Stimulated activated CD4-positive, alpha-beta T cell treated with anti-CD3 and anti-CD28 coated beads, TNF-alpha, amount 100 ng/mL, for 1 hour (primary cell): ENCODE measurements at places on chromosomes 3 and 15.

GRCh38 chr3:174596447-174596982, 262.6 kb upstream of the NAALADL2 start:
- DNase-seq: no peak

GRCh38 chr3:113546414-113546893, 14.1 kb downstream of the SIDT1 start:
- no peak for DNase-seq

DNA sequence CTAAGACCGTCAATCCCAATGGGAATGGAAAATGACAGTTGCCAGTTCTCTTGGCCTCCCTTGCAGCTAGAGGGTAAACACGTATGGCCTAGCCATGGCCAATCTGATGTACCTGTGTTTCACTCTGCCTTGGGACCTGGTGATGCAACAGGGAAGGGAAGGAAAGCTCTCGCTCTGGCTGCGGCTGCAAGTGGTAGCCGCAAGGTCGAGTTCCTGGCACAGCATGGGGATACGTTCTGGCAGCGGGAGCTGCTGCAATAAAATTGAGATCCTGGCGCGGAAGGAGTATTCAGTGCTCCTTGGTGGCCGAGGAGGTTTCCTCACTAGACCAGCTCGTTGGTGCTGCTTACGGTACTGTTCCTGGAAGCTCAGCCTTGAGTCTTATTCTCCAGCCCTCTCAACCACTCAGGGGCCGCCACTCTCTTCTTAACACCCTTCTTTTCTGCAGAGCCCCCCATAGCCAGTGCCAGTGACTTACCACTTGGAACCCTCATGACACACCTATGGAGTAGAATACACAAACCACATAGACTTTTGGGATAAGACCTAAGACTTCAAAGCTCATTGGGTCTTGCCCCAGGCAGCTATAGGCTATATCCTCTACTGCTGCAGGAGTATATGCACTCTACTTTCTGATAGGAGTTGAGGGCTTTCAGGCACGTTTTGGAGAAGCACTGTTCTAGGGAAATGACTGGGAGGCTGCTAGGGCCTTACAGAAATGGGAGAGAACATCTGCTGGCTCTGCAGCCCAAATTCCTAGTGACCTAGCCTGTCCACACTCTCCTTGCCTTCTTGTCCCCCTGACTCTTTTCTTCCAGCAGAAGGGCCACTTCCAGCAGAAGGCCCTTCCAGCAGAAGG, 2.7 kb downstream of the KY start:
- DNase-seq: no peak

DNA sequence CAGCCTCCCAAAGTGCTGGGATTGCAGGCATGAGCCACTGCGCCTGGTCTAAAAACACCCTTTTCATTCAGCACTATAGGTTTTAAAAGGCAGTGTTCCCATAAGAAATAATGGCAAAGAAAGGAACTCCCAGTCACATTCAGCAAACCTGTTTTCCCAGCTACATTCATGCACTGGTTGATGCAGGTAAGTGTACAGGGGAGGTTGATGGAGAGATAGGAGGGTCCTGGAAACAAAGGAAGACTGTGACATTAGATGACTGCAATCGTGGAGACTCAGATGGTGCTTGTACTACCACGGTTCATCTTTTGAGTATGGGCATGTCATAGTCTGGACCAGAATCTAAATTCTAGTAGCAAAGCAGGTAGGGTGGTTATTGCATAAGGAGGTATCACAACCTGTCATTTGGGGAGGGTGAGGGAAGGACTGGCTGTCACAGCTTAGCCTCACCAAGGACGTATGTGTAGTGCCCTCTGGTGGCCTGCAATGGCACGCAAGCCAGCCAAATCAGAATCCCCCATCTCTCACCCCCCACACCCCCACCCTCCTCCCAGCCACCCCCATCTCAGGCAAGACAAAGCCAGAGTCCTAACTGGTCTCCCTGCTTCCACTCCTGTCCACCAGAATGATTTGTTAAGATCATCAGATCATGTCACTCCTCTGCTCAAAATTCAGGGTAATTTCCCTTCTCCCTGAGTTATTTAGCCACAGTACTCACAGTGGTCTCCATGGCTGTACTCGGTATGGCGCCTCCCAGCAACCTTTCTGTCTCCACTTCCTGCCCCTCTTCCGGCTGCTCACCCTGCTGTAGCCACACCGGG, 28.8 kb upstream of the UBL7 start:
- DNase-seq: peak; percentile 26

DNA sequence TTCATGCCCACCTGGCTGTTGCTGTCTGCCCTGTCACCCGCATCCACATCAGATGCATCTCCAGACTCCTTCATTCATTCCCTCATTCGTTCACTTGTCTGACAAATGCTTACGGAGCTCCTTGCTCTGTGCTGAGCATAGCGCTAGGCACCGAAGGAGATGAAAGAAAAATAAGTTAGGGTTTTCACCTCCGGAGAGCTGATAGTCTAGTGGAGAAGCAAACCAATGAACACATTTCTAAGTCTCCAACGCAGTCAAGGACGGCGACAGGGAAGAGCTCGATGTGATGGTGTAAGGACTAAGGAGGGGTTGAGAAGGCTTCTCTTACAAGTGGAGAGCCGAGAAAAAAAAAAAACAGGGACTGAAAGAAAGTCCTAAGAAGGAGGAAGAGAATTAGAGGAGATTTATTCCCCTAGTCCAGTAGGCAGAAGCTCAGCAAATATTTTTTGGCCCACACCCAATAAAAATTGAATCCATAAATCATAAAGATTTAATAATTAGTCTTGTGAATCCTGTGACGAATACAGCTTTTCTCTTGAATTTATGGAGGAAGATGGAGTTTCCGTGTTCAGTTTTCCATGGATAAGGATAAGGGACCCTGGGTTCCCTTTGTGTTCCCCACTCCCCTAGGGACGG, 127.2 kb upstream of the DLG1 start:
- DNase-seq: no peak

DNA sequence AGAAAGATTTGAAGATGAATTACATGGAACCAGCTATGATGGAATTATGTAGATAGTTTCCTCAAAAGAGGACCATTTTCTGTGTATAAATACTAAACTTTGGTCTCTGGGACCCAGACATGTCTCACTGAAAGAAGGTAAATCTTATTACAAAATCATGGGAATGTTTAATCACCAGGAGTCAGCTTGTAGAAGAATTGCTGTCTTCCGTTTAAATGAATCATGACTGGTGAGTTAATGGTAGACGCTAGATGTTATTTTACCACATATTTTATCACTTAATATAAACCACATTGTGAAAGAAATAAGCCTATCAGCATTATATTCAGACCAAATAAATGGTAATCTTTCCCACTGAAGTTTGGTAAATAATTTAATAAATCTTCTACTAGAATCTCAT, 322.3 kb upstream of the SUCLG2 start:
- no peak for DNase-seq

DNA sequence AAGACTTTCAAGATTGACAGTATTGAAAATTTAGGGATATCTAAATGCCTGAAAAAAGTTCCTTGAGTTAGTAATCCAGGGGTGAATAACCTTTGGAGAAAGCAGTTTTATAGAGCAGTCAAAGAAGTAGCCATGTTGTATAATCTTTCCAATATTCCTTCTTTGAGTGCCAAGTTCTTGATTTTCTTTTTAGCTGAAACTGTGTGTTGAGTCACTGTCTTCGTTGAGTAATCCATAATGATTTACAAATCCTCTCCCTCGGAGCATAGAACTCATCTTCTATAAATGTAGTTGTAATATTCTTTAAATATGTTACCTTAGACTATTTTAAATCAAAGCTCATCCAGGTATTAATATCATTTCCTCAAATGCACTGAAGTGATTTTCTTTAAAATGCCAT, 135.2 kb downstream of the BBX start:
- no peak for DNase-seq

DNA sequence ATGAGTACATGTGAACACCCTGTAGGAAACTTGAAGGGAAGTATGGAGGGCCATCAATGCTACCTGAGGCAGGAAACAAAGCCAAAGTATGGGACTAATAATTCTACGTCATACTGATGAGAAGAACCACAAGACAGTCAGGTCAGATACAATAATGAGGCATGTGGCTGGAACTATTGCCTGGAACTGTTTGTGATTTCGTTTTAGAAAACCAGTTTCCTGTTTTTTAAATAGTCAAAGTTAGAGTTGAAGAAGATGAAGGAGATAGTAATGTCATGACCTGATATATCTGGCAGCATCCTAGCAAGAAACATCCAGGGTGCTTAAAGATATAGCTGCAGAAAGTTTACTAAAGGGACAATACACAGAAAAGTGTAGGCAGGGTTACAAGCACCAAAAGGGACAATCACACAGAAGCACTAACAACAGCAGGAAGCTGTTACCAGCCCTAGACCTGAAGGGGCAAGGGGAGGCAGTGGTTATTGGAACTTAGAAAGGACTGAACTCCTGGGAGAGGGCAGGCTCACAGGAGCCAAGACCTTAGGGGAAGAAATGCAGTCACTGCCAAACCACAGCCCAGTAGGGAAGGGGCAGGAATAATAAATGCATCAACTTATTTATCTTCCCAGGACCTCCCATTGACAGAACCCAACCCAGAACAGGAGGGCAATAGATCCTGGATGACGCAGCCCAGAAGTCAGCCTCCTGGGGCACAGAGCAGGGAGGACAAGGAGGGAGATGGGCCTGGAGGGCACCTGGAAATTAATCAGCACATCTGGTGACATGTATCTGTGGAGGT, 302.1 kb upstream of the STT3B start:
- no peak for DNase-seq

DNA sequence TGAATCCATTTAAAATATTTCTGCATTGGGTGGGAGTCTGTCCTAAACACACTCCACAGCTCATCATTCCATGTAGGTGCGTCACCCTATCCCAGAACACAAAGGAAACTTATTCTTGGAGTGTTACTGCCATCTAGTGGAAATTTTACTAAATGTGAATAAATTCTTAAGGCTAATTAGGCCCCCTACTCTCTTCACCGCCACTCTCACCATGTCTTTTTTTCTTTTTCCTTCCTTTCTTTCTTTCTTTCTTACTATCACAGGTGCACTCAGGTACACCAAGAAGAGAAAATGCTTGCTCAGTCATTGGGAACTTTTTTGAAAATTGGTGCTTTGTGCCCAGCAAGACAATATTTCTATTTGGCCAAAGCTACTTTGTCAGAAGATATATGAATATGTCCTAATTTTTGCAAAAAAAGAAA, 26.4 kb upstream of the ATP8B4 start:
- no peak for DNase-seq

DNA sequence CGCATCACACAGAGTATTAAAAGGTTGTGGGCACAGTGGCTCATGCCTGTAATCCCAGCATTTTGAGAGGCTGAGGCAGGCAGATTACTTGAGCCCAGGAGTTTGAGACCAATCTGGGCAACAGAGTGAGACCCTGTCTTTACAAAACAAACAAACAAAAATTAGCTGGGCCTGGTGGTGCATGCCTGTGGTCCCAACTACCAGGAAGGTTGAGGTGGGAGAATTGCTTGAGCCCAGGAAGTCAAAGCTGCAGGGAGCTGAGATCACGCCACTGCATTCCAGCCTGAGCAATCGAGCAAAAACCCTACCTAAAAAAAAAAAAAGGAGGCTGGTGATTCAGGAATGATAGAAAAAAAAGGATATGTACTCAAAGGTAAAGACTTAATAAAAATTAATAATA, 28.2 kb upstream of the ST6GAL1 start:
- DNase-seq: no peak

GRCh38 chr3:16066975-16067374, 107.5 kb upstream of the GALNT15 start:
- DNase-seq: no peak

DNA sequence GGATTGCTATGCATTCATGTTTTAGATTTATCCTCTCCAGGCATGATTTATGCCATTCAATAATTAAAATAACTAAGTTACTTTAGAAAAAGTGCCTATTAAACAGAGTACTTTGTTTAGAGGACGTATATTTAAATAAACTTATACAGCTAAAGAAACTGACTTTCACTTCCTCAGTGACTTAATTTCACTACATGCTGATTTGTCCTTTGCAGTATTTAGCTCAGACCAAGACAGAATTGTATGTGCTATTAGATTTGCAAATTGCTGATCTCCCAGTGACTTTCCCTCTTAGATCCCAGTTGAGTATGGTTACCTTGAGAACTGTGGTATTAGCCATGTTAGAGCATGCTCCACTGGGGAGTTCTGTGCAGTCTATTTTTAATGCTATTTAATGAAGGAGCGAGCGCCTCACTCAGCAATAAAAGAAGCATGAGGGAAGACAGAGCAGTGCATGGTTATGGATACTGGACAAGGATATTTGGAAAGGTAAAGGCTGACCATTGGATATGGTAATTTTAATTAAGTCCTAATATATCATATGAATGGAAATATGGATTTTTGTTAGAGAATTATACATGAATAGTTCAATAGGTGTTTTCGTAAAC, 2.7 kb downstream of the ARPP21 start:
- DNase-seq: no peak

GRCh38 chr3:60579734-60580133, 671.5 kb downstream of the FHIT start:
- DNase-seq: no peak

DNA sequence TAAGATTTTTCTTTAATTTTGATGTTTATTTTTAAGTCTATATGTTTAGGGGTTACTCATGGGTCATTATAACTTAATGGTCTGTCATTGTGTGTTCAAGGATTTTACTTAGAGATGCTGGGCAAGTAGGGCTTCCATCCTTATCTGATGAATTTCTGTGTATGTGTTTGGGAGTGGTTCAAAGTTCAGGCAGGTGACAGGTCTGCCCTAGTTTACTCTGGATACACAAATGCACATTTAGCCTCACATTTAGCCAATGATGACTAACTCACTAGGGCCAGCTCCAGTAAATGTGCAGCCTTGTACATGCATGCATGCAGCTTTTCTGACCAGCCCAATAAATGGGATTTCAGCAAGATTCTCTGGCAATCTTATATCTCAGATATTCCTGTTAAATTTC, 554.1 kb downstream of the SI start:
- DNase-seq: no peak

GRCh38 chr3:180633722-180634121, 31.8 kb downstream of the TTC14 start:
- no peak for DNase-seq

DNA sequence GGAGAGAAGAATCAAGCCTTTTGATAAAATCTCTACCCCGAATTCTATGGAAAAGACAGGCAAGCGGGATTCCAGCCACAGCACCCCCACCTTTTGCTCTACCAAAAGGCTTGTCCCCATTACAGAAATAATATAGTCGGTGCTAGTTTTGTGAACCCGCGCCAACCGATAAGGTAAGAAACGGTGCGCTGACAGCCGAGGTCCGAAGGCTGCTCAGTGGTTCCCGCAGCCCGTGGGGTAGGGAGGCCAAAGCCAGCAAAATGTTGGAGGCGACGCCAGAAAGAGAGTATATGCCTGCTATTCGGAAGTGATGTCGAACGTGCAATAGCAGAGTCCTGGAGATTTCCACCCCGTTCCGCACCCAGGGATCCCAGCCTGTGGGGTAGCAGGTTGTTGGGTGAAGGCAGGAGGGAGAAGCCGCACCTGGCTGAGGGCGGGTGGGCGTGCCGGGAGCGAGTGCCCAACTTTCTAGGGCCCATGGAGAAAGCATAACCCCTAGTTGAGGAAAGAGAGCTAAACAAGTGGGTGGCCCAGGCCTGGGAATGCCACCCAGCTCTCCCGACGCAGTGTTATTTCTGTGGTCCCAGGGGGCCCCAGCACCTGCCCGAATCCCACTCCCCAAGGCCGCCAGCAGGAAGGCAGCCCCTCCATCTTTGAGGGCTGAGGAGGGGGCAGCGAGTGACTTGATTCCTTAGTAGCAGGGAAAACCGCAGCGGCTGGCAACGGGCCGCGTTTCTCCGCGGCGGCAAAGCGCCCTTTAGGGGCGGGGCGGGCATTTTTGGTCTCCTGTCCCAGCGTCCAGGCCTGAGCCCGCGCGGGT, 7.9 kb upstream of the SOX2 start:
- DNase-seq: no peak
